KBM-7 (cell line): ENCODE measurements at places on chromosomes 13 and 19.

GRCh38 chr13:33940898-33941297 is 122.9 kb downstream of the RFC3 start:
- DNase-seq: peak; percentile 16

GRCh38 chr13:111555268-111555808 is 234.9 kb downstream of the TEX29 start:
- DNase-seq: no peak

DNA sequence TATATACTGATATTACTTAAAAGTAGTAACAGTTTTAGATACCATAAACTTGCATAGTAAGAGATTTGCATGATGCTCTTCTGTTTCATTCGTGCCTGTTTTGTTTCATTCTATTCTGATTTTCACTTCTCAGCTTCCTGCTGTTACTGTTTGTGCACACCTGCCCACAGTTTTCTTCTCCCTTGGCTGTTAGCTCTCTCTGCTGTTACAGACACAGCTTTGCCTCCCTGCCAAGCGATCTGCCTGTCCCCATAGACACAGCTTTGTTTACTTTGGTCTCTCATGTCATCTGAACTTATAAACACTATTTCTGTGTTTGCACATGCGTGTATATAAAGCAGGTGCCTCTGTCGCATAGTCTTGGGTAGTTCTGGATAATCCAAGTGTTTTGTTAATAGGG is 21.4 kb upstream of the UPF3A start:
- DNase-seq: no peak

GRCh38 chr13:27489456-27489855 is 39.1 kb upstream of the MTIF3 start:
- DNase-seq: no peak

DNA sequence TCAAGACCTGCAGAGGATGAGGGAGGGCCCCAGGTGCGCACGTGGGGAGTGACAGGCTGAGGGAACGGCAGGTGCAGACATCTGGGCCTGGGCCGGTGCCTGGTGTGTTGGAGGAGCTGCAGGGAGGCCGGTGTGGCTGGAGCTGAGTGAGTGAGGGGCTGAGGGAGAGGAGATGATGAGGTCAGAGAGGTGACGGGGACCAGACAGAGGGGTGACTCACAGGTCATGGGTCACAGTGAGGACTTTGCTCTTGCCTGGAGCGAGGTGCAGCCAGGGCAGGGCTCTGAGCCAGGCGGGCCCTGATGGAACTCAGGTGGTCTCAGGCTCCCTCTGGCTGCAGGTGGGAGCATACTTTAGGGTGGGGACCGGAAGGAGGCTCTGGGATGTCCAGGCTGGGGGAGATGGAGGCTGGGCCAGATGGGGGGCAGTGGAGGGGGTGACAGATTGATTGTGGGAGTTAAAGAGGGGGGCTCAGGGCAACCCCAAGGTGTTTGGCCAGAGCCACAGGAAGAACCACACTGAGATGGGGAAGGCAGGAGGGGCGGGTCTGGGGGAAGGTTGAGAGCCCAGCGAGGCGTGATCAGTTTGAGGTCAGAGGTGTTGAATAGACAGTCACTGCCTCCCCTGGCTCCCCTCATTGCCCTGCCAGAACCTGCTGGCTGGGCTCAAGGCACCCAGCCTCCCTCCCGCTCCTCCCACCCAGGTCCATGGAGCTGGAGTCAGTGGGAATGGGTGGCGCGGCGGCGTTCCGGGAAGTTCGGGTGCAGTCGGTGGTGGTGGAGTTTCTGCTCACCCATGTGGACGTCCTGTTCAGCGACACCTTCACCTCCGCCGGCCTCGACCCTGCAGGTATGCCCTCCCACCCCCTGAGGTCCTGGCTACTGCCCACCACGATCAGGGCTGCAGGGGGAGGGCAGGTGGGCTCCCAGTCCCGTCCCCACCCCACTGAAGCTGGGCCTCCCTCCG is 8.4 kb downstream of the ARHGAP33 start:
- DNase-seq: no peak

DNA sequence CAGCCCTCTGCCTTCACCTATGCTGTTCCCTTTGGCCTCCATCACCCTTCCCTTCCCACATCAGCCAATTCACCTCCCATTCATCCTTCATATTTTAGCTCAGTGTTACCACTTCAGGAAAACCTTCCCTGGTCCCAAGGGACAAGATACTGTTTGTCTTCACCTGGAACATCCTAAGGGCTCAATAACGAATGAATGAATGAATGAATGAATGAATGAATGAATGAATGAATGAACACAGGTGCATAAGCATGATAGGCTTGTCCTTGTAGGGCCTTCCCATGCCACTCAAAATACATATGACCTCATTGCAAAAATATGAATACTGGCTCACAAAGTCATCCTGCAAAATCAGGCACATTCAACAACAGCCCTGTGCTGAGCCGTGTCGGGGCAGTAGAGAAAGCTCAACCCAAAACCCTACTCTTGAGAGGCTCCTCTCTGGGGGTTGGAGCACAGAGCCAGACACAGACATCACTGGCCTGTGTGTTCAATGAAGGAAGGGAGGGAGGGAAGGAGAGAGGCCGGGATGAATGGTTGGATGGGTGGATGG is 33.7 kb upstream of the TPM4 start:
- no peak for DNase-seq

- DNase-seq: peak; percentile 87
These were observed 42.7 kb downstream of the SERP2 start for GRCh38 chr13:44416301-44416700.

GRCh38 chr19:56086671-56087430 is 34.2 kb downstream of the ZNF787 start:
- no peak for DNase-seq

- no peak for DNase-seq
These were observed 4.7 kb downstream of the PRKACA start for GRCh38 chr19:14112809-14113385.

DNA sequence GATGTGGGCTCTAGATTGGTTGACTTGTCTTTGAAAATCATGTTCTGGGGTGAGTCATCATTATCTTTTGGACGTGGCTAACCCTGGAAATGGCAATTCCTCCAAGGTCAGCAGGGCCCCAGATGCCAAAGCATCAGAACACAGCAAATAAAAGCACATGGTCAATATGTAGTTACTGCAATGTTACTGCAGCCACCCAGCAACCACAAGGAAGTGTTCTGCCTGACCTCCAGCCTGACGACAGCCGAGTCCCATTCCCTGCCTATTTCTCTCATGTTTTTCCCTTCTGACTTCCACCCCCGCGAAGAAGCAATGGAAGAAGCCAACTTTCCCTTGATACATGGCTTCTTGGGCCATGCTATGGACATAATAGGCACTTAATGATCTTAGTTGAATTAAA is 577.9 kb downstream of the IRS2 start:
- DNase-seq: no peak

GRCh38 chr13:109135018-109135417 is 505.6 kb downstream of the MYO16 start:
- DNase-seq: no peak

GRCh38 chr19:56393119-56394012 is at the start of gene ZNF582:
TSS of gene ZNF582 (minus strand) at chr19:56393534. CDS start at chr19:56391752, 1,782 bp downstream.
- peak; percentile 92 for DNase-seq

GRCh38 chr19:18774782-18775444 is 16.2 kb downstream of the COMP start:
- no peak for DNase-seq

DNA sequence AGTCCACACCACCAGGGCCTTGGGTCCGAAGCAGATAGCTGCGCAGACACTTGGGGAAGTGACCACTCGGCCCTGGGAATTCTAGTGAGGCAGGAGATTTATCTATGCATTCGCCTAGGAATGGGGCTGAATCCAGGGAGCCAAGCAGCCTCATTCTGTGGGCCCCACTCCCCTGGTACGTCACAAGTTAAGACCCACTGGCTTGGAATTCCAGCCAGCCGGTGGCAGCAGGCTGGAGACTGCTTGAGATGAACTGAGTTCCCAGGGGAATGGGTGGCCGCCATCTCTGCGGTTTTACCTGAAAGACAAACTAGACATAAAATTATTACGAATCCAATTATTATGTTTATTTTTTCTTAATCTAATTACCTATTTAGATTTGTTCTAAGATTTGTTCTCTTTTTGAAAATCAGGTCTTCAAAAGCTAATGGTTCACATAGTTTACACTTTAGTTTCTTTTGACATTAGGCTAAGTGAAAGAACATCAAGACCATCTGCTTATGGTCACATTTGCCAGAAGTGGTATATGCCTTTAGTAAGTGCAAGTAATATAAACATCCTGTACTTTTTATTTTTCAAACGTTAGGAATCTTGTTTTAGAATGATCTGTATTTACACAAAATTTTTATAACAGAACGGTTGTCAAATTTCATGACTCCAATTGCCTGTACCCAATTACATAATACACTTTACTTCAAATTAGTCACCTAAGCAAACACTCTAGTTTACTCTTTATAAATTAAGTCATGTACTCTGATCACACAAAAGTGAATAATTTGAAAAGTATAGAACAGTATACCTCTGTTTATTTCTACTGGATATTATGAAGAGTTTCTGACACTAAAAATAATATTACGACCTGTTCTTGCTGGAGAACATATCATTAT is 74.4 kb downstream of the SLITRK6 start:
- no peak for DNase-seq

DNA sequence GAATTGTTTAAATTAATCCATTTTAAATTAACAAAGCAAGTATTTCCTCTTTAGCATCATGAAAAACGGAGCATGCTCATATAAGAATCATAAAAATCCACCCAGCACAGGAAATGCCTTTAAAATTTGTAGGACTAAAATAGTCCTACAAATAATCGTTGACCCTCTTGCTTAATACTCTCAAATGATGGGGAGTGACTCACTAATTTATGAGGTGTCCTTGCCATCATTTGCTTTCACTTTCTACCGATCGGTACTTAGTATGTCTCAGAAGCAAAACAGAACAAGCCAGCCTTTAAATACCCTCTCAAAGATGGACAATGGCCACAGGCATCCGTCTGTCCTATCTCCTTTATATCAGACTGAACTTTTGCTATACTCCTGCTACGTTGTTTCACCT is 97.2 kb downstream of the SUCLA2 start:
- no peak for DNase-seq

DNA sequence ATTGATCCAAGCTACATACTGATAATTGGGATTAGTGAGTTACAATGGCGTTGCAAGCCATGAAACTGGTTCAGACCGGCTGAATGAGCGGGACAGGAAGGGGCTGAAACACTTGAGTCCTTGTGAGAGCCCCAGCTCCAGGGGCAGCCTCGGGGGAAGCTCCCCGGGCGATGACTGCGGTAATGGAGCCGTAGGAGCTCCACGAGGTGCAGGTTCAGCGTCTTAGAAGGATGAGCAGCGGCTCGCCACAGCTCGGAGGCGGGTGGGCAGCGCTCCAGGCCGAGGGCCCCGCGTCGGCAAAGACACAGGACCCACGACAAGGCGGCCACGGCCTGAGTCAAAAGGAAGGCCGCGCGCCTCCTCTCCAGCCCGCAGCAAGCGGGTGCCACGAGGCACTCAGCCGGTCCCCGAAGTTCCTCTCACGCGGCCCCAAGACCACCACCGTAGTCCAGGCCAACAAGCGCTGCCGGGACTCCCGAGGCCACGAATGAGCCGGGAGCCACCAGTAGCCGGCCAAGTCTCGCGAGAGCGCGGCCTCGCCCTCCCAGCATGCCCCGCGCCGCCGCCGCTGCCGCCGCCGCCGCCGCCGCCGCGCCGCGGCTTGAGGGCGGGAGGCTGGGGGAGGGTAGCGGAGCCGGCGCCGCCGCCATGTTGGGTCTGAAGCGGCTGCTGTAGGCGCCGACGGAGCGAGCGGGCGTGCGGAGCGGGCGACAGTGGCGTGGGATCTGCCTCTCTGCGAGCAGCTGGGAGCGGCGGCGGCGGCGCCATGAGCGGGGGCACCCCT is at the start of gene LSM14A:
LSM14A (plus strand) TSS at position 628 of the 784 bp plus-strand sequence; CDS start at position 767, 139 bp downstream.
- peak; percentile 82 for DNase-seq

DNA sequence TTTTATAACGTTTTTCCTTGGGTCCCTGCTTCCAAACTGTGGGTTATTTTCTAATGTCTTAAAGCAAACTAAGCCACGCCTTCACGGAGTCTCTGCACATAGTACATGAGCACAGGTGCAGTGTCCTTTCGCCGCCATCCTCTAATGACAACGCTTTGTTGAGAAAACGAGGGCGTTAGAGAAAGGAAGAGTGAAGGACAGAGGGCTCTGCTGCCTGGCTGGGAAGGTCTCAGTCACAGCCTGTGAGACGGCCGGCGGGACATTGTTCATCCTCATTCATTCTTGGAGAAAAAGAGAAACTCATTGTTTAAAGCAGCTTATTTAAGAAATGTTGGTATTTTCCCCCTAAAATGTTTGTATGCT is 9.5 kb downstream of the IL17D start:
- DNase-seq: no peak

GRCh38 chr19:3095441-3096191 is 1.5 kb downstream of the GNA11 start:
- DNase-seq: peak; percentile 59

DNA sequence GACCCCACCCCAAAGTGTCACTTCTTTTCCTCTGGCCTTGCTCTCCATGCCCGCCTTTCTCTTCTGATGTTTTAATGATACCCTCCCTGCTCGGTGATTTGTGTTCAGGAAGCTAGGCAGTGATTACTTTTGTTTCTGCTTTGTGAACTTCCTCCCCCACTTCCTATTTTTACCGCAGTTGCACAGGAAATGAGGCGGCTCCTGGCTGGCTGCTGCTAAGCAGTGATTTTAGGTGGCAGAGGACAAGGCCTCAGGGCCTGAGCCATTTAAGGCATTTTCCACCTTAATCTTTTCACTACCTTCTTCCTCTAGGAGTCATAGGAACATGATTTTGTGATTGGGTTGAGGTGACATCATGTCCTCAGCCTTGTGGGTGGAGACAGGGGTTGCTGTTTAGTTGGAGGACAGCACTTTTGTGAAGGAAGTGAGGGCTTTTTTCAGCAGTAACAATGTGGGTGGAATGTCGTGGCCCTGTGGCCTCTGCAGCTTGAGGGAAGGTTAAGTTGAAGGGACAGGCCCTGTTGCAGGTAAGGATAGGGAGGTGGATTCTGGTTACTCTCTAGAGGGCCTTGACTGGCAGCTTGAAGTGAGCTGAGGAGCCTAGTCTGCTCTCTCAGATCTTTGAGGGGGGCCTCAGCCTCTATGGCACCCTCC is 15.7 kb downstream of the GARRE1 start:
- DNase-seq: peak; percentile 85

GRCh38 chr13:55394470-55394869 is 1746.2 kb upstream of the PRR20A start:
- DNase-seq: no peak

- no peak for DNase-seq
These were observed 47.7 kb downstream of the FNDC3A start for GRCh38 chr13:49023431-49023830.

GRCh38 chr13:24033527-24034302 is 126.8 kb upstream of the SPATA13 start:
- no peak for DNase-seq

DNA sequence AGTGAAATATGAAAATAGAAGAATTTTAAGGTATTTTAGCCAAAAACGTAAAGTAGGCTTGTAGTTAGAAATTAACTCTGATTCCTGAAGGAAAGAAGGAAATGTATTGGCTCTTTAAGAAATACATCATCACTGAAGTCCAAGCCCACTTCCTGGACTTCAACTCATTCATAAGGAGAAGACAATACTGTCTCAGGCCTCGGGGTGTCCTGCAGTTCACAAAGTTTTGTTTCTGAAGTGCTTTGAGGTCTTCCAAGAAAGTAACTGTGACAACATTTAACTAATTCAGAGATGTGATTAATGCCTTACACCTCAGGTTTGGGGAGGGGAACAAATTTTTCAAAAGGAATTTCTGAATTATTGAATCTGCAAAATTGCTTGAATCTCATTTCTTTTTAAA is 65.8 kb upstream of the STARD13 start:
- DNase-seq: peak; percentile 56
